ENCODE measurements at places on chromosomes 4 and X. TPM values are rescaled to one million over a fixed set of nuclear protein-coding genes. Genes with fewer than 3 reads are reported as not detected.

DNA sequence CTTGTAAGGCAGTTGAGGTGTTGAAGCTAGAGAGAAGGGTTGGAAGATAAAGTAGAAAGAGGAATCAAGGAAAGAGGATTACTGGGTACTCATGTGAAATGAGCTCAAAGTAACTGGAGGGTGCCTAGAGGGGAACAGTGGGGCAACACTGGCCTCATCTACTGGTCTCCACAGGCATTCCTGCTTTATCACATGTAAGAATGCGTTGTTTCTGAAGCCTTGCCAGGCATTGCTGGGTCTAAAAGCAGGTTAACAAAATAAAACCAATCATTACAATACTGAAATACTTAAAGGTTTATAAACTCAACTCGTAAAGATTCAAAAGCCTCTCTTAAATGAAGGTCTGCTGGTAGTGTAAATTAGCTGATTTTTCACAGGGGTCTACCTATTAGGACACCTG, 96.0 kb downstream of the FANCB start:
- DNase-seq, result no peak

DNA sequence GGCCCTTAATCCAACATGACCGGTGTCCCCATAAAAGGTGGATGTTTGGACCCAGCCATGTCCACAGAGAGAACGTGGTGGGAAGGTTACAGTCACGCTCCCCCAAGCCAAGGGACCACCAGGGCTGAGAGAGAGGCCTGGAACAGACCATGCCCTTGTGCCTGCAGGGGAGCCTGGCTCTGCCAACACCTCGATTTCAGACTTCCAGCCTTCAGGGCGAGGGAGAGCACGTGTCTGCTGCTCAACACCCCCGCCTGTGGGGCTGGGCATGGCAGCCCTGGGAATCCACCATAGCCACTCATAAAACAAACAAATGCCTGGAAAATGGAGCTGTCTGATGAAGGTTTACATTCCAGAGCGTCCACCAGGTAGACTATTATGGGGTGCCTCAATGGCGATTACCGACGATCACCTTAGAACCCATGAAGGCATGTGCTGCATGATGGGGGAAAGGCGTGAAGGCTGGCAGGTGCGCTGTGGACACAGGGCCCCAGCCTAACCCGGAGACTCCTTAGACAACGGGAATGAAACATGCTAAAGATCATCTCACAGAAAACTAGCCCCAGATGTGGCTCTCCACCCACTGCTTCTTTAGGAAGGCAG, 42.3 kb upstream of the HMX1 start:
- DNase-seq, result no peak

DNA sequence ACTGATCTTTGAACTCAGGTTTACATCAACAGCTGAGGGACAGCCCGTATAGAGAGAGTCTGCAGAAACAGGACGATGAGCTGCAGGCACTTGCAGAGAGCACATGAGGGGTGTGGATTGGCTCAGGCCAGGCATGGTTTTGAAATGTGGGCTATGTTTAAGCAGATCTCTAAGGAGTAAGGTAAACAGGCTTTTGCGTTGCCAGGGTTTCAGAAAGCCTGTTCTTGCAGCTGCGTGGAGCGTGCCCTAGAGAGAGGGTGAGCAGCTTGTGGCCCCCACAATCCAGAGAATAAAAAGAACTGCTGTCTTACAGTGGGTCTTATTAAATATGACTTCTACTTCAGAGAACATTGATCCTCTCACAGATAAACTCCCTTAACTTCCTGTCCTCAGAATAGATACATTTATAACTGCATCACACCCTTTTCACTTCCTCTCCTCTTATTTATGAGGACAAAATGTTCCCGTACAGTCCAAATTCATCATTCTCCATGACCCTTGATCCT, 64.1 kb downstream of the TMA16 start:
- no peak for DNase-seq

GRCh38 chr4:156898373-156899117, 73.1 kb downstream of the PDGFC start:
- no peak for DNase-seq

- no peak for DNase-seq
Observed at GRCh38 chr4:139278485-139278884, 1.5 kb downstream of the MGARP start.

GRCh38 chr4:52945326-52945898, 83.3 kb downstream of the RASL11B start:
- DNase-seq, result no peak

DNA sequence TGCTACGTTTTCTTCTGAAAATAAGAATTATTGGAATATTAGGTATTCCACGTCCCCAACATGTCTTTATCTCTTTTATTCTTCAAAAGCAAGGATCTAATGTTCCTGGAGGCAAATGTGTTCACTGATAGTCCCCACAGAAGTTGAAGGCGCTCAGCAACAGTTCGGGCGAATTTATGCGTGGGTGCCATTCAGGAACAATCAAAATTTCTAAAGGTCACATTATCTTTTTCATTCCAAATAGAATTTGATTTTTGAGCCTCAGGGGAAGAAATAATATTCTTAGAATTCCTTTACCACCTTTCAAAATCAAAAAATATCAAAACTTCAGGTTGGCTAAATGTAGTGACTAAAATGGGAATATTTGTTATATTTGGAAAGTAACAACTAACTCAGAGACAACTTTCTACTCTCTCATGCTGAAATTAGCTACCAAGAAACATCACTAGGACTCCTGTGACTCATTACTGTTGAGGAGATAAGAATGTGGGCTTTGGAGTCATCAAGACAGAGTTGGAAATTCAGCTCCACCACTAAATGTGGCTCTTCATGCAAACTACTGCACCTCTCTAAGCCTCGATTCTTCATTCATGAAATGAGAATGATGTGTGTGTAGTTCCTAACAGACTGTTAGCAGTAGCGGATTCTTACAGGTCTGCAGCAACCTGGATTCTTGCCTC, 72.3 kb upstream of the KIT start:
- no peak for DNase-seq

- no peak for DNase-seq
Observed at GRCh38 chr4:98612318-98613250, 45.8 kb downstream of the TSPAN5 start.

DNA sequence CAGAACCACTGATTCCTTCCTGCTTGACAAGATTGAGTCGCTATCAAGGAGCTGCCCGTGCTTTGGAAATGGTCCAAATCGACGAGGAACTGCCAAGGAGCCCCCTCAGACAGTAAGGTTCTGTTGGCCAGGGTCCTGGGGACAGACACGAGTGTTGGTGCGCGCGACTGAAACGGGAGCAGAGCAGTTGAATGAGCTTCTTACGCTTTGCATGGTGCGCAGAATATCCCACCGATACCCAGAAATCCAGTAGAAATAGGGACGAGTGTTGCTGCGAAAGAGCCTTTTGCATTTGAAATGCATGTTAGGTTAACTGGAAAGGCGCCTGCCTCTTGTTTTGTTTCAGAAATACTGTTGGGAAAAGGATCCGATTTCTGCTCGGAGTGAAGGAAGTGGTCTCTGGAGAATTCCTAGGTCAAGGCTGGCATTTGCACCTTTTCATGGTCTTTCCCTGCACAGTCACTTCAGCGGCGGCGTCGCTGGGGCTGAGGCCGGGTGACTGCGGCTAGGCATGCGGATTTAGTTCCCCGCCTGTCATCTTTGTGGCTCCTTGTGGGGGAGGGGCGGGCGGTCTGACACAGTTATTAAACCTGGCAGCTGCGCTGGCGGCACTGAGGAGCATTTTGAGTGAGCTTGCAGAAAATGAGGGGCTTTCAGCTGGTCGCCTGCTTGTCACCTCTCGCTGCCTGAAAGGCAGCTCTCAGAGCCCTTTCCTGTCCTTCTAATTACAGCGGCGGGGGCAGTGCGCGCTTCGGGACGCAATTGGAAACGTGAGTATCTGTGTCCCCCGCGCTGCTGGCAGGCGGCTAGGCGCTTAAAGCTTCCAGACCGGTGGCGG, 51.5 kb upstream of the TRIM2 start:
- DNase-seq, result peak; percentile 54

DNA sequence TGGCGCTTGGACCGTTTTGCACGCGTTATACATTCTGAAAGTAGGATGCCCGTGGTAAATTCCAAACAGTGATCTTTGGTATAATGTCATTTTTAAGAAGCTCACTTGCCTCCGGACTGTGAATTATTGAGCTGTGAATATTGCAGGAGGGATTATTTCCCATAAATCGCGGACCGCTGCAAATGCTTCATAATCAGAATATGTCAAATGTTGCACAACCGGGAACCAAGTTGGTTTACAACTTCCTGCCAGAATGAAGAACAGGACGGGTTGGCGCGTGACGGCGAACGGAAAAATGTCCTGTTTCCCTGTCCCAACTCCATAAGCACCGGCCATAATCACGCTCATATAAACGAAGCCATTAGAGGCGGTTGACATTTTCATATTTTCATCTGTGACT, 67.6 kb downstream of the SHOX start:
- DNase-seq, result no peak

- DNase-seq, result no peak
Observed at GRCh38 chr4:27049239-27049829, 188.7 kb downstream of the STIM2 start.

GRCh38 chr4:173488656-173489055, 41.4 kb downstream of the HAND2 start:
- no peak for DNase-seq

DNA sequence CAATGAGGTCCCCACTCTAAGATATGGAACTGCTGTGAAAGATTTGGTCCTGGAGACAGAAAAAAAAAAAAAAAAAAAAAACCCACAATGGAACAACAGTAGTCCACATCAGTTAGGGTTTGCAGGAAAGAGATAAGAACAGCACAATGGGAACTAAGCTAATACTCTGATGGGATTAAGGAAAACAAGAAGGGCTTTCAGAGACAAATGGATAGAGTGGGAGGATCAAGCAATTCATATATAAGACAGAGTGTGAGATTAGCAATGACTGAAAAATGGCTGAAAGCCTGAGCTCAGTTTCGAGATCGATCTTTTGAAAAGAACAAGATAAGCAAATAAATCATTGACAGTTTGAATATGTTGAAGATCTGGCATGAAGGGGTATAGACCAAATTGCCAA, 188.4 kb upstream of the TRPC5 start:
- no peak for DNase-seq

DNA sequence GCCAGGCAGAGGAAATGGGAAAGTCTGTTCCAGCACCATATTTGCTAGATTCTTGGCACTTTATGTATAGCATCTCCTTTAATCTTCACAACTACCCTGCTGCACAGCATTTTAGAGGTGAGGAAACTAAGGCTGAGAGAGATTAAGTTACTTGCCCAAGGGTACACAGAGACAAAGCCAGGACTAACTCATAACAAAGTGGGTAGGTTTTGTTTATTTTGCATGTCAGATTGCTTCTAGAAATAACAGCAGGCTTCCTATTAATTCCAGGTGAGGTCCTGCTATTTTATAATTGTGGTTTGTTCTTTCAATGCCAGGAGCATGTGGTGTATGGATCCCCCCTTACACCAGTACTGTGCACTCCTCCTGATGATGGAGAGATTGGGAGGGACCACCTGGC, 15.0 kb downstream of the TCEANC start:
- no peak for DNase-seq

DNA sequence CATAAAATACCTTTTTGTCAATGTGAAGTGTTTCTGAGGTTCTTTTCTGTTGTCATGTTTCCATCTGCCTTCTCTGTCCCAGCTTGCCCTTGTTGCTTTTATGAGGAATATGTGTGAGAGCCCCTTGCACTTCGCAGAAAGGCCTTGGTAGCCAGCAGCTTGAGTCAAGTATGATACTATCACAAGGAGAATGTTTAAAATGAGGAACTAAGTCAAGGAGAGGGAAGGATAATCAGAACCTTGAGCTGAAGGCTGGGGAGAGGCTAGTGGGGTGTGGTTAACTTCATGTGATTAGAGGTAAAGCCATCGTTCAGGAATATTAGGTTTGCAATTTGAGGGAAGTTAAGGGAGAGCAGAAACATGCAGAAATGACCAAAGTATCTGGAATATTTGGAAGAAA, 12.7 kb downstream of the PGK1 start:
- DNase-seq, result no peak

- no peak for DNase-seq
Observed at GRCh38 chr4:82469791-82470345, 39.5 kb downstream of the ENOPH1 start.

- DNase-seq, result no peak
Observed at GRCh38 chr4:23279377-23279986, 586.7 kb downstream of the GBA3 start.

DNA sequence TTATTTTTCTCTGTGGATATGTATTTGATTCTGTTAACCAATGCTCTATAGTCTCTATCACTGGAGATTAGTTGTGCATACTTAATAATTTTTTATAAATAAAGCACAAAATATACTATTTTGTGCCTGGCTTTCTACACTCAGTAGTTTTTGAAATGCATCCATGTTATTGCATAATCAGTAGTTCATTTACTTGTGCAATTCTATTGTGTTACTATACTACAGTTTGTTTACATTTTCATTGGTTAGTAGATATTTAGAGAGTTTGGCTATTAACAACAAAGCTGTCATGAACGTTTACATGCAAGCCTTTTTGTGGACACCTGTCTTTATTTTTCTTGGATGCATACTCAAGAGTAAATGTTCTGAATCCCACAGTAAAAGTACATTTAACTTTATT, 265.0 kb upstream of the FAT4 start:
- no peak for DNase-seq

DNA sequence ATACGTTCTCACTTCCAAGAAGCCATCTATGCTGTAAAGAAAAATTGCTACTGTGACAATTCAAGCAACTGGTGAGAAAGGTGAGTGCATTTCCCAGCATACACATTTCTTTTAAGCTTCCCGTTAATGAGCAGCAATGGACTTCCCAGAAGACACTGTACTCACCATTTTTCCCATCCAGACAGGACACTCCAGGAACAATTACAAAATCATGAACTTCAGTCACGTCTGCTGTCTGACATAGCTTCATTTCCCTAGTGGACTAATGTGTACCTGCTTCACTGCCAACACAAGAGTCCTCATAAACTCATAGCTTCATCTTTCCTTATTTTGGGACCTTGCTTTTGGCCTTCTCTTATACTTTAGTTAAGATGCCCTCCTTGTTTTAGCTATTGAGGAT, 156.9 kb downstream of the ENOX2 start:
- no peak for DNase-seq

DNA sequence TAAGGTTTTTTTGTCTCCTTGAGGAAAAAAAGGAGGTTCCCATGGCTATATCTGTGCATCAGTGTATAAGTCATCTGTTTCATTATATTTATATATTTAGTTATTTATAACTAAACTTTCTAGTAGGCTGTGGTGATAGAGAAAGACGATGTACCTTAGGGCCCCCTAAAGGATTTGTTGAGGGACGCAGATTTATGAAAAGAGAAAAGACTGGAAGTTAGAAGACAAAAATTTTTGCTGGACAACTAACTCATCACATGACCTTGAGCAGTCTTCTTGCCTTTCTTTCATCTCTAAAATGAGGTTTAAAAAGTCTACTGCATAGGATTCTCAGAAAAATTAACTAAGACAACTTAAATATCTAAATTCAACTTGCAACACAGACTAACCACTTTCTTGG, 6.1 kb downstream of the GASK1B start:
- DNase-seq, result no peak

The UGT2A1 gene
- not detected for total RNA-seq

The GPC3 gene
- 4.0 TPM for total RNA-seq

The GYG2 gene
- 9.0 TPM for total RNA-seq

The VCX3B gene
- not detected for total RNA-seq

The FAM47A gene
- not detected for total RNA-seq

The GPR34 gene
- total RNA-seq, result not detected

The PITX2 gene
- total RNA-seq, result not detected
